ENCODE measurements at places on chromosomes 7 and 10.

- DNase-seq: no peak
Observed at GRCh38 chr10:86944031-86944419, 13.4 kb downstream of the MMRN2 start.

DNA sequence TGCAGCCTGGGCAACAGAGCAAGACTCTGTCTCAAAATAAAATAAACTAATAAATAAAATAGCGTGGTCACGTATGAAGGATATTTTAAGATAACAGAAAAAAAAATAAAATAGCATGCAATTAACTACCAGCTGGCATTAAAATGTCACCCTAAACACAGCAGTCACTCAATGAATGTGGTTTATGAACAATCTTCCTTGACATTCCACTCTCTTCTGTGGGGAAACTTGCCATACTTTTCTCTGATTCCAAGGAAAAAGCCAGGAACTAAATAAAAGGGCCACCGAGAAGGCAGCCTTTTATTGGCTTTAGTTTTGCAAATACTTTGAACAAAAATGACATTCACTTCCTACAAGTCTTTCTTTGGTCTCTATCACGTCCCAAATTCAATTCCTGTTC is 266.6 kb downstream of the PARD3 start:
- no peak for DNase-seq

DNA sequence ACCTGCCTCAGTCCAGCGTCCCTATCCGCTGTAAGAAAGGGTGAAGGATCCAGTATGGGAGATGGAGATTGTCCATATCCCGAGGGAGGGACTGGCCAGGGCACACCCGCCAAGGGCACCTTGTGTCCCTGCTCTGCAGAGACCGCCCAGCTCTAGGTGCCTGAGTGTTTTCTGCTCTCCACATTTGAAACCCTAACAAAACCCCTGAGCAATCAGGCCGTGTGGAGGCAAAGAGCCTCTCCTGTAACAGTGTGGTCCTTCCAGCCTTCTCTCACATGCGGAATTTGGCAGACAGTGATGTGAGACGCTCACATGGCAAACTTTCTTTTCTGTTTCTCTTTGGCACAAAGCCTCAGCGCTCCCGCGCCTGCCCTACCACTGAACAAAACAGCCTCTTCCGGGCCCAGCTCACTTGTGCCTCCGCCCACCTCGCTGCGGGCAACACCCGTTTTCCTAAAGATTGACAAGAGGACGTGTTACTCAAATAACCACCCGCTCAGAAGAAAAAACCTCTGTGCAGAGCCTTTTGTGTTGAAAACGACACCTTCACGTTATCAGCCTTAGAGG is 514.8 kb downstream of the DNAJB6 start:
- peak; percentile 78 for DNase-seq

GRCh38 chr7:39304178-39304577 is 262.0 kb upstream of the YAE1 start:
- DNase-seq: no peak

- no peak for DNase-seq
Observed at GRCh38 chr7:25116621-25117020, 8.4 kb downstream of the CYCS start.

DNA sequence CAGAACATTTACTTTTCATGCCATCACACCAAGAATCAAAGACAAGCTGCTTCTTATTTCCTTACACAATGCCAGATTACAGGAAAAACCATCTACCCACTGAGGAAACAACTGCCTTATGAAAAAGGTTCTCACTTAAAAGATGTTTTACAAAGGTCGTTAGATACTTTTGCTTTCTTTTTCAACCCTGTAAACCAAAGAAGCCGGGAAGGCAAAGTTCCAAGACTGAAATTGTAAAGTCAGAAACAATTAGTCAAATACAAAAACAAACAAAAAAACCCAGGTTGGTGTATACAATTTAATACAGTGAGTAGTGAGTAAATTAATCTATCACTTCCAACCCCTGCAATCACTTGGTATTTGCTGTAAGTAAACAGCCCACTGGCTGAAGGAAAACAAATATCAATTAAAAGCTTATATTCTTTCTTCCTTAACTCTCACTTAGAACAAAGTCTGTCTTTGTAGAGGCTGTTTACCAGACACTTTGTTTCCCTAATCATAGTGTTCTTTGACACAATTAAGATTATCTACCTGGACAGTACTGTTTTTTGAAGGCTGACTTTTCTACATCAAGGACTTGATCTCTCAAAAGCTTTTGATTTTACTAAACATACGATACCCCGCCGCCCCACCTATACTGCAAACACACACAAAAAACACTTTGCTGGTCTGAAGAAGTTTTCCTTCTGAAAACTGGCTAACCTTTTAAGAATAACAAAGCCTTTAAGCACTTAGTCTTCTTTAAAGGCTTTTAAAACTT is 18.1 kb downstream of the ERLIN1 start:
- DNase-seq: no peak

All from activated CD4-positive, alpha-beta T cell treated with anti-CD3 and anti-CD28 coated beads, Interleukin-2, amount 50 U/mL, for 48 hours (primary cell).